ENCODE measurements at places on chromosomes 3 and 15. TPM values are rescaled to one million over a fixed set of nuclear protein-coding genes. Genes with fewer than 3 reads are reported as not detected.

- no peaks in the 10 kb centered on the region for H3K36me3 ChIP-seq
- no peak overlapping the region for H3K27ac ChIP-seq
- H3K4me1 ChIP-seq = peaks cover 5% of the 10 kb centered on the region
- H3K27me3 ChIP-seq = no peaks in the 10 kb centered on the region
- H3K4me3 ChIP-seq = no peak overlapping the region
- no peak for DNase-seq
These were observed 388.0 kb downstream of the ZBTB20 start for GRCh38 chr3:114758831-114759699.

RETNLB gene
- not detected for total RNA-seq

- H3K4me1 ChIP-seq = peaks cover 15% of the 10 kb centered on the region
- DNase-seq = no peak
- H3K27me3 ChIP-seq = no peaks in the 10 kb centered on the region
- no peak overlapping the region for H3K27ac ChIP-seq
- H3K4me3 ChIP-seq = no peak overlapping the region
These were observed 83.7 kb downstream of the ARNT2 start for GRCh38 chr15:80487839-80488390.

DNA sequence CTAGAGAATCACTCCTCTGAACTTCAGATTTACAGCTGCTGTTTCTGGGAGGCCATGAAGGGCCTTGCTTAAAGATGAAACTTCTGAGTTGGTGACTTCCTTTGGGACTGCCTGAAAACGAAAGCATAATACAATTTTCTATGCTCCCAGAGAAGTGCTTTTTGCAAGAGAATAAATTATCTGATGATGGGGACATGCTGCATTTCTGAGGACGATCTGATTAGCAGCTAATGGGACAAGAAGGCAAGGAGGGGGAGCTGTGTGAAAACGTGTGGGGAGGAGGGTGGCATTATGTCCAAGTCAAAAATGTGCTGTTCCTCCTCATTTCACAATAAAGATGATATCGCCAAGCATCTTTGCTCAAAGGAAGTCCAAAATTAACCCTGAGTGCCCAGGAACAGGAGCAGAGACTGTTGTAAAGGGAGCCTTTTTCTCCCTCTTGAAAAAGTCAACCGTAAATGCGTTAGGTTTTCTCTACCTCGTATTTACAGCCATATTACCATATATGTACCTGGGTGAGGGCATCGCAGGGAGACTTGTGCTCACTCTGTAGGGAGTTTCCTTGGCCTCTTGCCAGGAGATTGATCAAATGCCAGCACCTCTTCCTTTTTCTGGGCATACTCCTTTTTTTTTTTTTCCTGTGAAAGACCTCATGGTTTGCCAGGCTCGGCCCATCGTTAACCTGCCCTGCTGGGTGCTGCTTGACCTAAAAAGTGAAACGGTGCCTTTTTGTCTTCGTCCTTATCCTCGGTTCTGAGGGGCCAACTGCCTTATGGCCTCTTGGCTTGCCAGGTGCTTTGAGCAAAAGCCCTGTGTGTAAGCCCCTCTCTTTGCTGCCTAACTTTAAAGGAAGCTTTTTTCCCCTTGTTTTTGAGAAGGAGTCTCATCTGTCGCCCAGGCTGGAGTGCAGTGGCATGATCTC, 11.5 kb downstream of the ITPR1 start:
- no peak overlapping the region for H3K27ac ChIP-seq
- peaks cover 20% of the 10 kb centered on the region for H3K4me1 ChIP-seq
- no peak for DNase-seq
- no peaks in the 10 kb centered on the region for H3K27me3 ChIP-seq

CCR8 gene
- total RNA-seq = not detected

GRCh38 chr3:123620343-123620742, 35.5 kb upstream of the HACD2 start:
- no peaks in the 10 kb centered on the region for H3K36me3 ChIP-seq

DNA sequence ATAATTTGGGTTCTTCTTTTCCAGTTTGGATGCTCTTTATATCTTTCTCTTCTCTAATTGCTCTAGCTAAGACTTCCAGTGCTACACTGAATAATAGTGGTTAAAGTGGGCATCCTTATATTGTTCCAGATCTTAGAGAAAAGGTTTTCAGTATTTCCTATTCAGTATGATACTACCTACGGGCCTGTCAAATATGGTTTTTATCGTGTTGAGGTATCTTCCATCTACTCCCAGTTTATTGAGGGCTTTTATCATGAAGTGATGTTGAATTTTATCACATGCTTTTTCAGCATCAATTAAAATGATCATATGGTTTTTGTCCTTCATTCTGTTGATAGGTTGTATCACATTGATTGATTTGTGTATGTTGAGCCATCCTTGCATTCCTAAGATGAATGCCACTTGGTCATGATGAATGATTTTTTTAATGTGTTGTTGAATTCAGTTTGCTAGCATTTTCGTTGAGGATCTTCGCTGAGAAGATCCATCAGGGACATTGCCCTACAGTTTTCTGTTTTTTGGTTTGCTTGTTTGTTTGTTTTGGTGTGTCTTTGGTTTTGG, 3.0 kb upstream of the LRRC34 start:
- H3K4me3 ChIP-seq = no peak overlapping the region
- H3K36me3 ChIP-seq = no peaks in the 10 kb centered on the region
- no peak for DNase-seq

DNA sequence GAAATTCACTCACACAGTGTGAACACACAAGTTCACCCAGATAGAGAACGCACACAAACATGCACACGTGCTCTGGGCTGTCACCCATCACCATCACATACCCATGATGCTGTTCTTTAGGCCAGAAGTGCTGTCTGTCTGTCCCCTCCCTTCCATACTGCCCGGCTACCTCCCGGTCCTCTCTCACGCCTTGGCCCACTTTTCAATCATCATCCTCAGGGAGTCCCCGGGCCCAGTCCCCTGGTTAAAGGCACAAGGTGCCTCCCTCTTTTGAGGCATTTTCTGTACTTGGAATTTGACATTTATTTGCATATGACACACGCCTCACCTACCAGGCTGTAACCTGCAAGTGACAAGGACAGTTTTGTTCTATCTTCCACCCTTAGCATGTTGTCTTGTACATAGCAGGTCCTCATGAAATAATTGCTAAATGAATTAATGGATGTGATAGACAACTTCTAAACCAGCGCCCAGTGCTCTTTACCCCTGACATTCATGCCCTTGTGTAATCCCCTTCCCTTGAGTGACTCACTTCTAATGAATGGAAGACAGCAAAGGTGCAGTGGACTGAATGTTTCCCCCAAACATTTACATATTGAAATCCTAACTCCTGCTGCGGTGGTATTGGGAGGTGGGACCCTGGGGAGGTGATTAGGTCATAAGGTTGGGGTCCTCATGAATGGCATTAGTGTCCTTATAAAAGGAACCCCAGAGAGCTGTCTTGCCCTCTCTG, 73.9 kb upstream of the ADPGK start:
- no peak for DNase-seq
- H3K27ac ChIP-seq = no peak overlapping the region
- no peak overlapping the region for H3K4me3 ChIP-seq
- H3K4me1 ChIP-seq = peaks cover 5% of the 10 kb centered on the region
- peaks cover 7% of the 10 kb centered on the region for H3K27me3 ChIP-seq
- H3K36me3 ChIP-seq = no peaks in the 10 kb centered on the region

ISLR gene
- total RNA-seq = not detected

DNA sequence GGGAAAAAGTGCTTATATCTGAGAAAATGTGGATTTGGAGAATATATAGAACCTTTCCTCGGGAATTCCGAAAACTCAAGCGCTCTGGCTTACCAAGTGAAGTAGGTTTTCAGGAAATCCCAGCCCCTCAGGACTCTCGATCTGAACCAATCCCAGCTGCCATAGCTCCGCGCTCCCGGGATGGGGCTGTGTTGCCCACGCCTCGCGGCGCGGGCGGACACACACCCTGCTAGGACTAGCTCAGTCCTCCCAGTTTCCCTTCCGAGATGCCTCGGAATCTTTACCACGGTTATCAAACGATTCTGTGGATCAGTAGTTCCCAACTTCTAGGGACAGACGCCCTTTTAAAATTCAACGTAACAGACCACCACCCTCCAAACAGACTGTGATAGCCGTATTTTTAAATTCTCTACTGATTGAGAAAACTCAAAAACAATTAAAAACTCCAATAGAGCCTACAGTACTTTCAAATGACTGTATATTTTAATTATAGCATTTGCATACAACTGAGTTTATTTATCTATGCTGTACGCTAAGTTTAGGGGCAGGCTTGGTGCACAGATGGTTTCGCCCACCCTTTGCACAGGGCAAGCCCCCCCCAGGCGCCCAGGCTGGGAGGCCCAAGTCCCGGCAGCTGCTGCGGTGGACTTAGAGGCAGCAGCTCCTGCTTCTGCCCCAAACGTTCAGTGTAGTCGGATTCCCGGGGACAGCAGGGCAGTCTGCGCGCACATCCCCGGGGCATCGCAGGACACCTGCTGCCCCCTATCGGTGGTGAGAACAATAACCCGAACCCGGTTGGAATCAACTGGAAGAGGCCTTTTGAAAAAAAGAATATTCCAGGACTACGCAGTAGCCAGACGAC, 52.3 kb downstream of the CCDC54 start:
- H3K4me3 ChIP-seq = peak overlapping the region; percentile 74
- peak; percentile 65 for DNase-seq
- H3K4me1 ChIP-seq = peaks cover 17% of the 10 kb centered on the region
- peaks cover 16% of the 10 kb centered on the region for H3K27me3 ChIP-seq

- peaks cover 2% of the 10 kb centered on the region for H3K36me3 ChIP-seq
- H3K27me3 ChIP-seq = no peaks in the 10 kb centered on the region
- H3K4me3 ChIP-seq = no peak overlapping the region
- H3K4me1 ChIP-seq = peaks cover 5% of the 10 kb centered on the region
These were observed 220.1 kb downstream of the MCTP2 start for GRCh38 chr15:94451466-94451865.

MEIS2 gene
- total RNA-seq = 143 TPM

DNA sequence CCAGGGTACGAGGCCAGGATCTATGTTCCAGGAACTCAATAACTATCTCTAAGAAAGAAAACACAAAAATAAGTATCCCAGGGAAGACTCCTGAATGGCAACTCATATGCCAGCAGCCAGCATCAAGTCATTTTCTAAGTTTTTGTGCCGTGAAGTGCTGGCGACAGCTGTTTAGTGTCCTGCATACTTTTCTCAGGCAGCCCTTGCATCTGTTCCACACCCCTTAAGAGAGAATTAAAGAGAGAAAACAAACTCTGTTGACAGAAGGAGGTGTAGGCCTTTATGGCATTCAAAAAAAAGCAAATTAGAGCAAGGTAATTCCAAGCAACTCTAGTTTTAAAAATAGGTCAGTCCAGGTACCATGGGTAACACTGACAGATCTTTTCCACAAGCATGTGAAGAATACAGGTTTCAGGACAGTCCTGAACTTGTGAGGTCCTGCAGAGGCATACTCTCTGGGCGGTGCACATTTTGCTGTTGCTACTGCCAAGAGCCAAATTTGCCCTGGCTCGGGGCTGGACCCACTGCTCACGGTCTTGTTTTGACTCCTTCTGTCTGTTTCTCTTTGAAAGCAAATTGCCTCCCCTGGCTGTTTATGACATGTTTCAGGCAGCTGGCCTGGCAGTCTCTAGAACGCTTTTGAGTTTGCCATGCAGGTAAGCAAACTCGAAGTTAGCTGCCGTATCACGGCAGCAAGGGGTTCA, 252.1 kb upstream of the ADAMTS9 start:
- peaks cover 9% of the 10 kb centered on the region for H3K4me1 ChIP-seq
- no peak overlapping the region for H3K27ac ChIP-seq
- no peak for DNase-seq
- H3K27me3 ChIP-seq = peaks cover 4% of the 10 kb centered on the region

RTP1 gene
- not detected for total RNA-seq

GRCh38 chr3:58612830-58613229, 35.6 kb upstream of the FAM107A start:
- no peak overlapping the region for H3K27ac ChIP-seq
- no peaks in the 10 kb centered on the region for H3K4me1 ChIP-seq
- no peaks in the 10 kb centered on the region for H3K36me3 ChIP-seq
- peaks cover 2% of the 10 kb centered on the region for H3K27me3 ChIP-seq

HTR3E gene
- not detected for total RNA-seq

GRCh38 chr15:79314186-79314585, 3.3 kb downstream of the TMED3 start:
- H3K27me3 ChIP-seq = peaks cover 14% of the 10 kb centered on the region
- H3K4me3 ChIP-seq = no peak overlapping the region
- H3K27ac ChIP-seq = no peak overlapping the region
- H3K4me1 ChIP-seq = peaks cover 14% of the 10 kb centered on the region
- H3K36me3 ChIP-seq = peaks cover 31% of the 10 kb centered on the region

DNA sequence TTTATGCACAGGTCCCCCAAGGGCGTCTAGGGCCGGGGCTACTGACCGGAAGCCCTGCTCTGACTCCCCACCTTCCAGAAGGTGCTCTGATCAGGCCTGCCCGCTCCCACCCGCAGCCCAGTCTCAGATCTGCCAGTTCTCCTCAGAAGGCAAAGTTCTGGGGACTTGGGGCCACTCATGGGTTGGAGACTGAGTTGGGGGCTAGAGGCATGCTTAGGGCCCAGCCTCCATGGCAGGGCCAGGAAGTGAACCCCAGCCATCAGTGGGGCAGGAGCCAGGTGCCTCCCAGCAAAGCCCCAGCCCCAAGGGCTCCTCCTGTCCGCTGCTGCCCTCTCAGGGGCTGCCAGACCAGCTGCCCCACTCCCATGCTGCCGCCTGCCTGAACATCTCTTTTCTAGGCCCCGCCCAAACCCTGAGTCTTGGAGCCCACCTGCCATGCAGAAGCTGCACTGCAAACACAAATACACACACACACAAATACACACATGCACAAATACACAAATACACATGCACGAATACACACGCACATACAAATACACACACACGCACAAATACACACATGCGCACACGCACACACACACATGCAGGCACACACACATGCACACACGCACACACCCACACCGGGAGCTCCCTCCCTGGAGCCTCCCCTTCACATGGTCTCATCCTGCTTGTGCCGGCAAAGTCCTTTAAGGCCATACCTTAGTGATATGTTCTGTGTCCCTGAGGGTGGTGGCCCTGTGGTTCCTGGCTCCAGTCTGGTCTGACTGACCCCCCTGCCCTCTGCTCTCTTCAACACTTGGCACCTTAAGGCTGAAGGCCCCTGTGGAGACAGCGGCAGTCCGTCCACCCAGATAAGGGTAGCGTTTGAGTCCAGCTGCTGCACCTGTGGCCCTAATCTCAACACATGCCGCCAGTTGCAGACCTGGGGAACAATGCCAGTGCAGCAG, 59.2 kb upstream of the KLF13 start:
- peaks cover 10% of the 10 kb centered on the region for H3K4me1 ChIP-seq
- H3K27ac ChIP-seq = no peak overlapping the region
- peaks cover 2% of the 10 kb centered on the region for H3K27me3 ChIP-seq
- no peaks in the 10 kb centered on the region for H3K36me3 ChIP-seq

KLHL6 gene
- 0.12 TPM for total RNA-seq

GRCh38 chr15:69983696-69984265, 113.9 kb downstream of the TLE3 start:
- H3K27ac ChIP-seq = no peak overlapping the region
- no peak overlapping the region for H3K4me3 ChIP-seq
- H3K27me3 ChIP-seq = peaks cover 68% of the 10 kb centered on the region
- H3K4me1 ChIP-seq = peaks cover 5% of the 10 kb centered on the region
- no peak for DNase-seq
- H3K36me3 ChIP-seq = no peaks in the 10 kb centered on the region

SGO1 gene
- total RNA-seq = 14.8 TPM

NEK10 gene
- total RNA-seq = 3.3 TPM

All from progenitor cell of endocrine pancreas (in vitro differentiated cells).